ENCODE measurements at places on chromosomes 11 and 22.

GRCh38 chr11:131463162-131463561 lies 92.7 kb downstream of the NTM start:
- DNase-seq = no peak

- DNase-seq = peak; percentile 28
These were observed at the start of gene DAGLA for GRCh38 chr11:61679893-61680621. Gene DAGLA, plus strand, starts transcription at chr11:61680391. Its CDS starts 39,765 bp downstream, at chr11:61720156.

DNA sequence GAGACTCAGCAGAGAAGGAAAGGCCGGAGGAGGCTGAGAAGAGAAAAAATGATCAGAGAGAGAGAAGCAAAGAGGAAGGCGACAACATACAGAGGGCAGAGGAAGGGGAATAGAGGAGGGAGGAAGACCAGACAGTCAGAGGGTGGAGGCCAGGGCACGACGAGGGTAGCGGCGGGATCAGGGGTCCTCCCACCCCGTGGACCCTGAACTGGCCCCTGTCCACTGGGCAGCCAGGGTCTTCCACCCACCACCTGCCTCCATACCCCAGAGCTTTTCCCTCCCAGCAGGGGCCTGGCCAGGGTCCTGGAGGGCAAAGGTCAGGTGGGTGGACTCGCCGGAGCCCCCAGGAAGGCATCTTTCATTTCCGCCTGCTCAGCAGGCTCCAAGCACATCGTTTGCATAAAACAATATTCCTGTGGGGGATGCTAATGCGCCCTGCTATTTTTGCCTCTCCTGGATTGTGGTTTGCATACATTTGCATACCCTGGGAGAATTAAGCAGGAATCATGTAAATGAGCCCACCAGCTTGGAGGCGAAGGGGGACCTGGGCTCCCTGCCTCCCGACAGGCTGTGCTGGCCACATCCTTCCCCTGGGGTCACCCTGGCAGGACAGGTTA lies 394.1 kb downstream of the MN1 start:
- no peak for DNase-seq

DNA sequence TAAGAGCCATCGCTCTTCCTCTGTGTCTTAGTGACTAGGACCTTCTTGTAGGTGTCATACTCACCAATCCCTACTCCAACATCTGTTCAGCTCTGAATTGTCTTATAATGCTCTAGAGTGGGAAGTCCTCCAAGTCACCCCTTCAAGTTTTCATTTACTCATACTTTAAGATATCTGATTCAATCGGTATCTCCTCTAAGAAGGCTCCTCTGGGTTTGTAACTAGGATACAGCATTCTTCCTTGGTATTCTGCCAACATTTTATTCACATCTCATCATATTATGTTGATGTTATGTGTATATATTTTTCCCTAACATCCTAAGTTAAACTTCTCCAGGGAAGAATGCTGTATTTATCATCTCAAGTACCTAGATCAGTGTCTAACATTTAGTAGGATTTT lies 662.1 kb downstream of the NTM start:
- peak; percentile 83 for DNase-seq

DNA sequence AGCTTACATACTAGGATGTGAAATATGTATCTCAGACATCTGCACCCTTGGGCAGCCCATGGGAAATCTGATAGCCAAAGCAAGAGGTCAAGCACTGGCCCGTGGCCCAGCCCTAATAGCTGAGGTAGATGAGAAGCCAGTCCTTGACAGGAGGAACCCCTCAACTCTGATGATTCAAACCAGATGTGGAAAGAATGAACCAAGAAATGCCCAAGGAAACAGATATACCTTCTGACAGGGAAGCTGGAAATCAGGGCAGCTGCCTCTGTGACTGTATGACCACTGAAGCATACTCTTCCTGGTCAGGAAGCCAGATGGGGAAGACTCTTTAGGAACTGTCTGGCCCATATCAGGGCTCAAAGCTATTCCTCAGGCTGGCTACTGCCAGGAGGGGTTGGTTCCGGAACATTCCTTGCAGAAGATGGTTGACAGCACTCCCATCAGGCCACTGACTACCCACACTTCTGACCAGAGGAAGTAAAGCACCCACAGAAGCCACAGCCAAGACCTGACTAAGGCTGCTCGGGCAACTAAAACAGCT lies 124.2 kb downstream of the SWAP70 start:
- DNase-seq = peak; percentile 92

DNA sequence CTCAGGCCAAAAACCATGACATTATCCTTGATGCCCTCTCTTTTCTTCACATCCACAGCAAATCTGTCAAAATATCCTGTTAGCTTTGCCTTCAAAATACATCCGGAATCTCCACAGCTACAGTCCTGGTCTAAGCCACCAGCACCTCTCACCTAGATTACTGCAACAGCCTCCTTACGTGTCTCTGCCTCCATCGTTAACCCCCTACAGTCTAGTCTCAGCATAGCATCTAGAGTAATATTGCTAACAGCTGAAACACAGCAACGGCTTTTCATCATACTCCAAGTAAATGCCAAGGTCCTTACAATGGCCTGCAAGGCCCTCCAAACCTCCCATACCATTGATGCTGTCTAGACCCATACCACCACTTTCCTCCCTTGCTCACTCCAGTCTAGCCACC lies 4.4 kb downstream of the TSG101 start:
- peak; percentile 3 for DNase-seq

GRCh38 chr11:112871909-112872500 lies 89.2 kb upstream of the NCAM1 start:
- no peak for DNase-seq

DNA sequence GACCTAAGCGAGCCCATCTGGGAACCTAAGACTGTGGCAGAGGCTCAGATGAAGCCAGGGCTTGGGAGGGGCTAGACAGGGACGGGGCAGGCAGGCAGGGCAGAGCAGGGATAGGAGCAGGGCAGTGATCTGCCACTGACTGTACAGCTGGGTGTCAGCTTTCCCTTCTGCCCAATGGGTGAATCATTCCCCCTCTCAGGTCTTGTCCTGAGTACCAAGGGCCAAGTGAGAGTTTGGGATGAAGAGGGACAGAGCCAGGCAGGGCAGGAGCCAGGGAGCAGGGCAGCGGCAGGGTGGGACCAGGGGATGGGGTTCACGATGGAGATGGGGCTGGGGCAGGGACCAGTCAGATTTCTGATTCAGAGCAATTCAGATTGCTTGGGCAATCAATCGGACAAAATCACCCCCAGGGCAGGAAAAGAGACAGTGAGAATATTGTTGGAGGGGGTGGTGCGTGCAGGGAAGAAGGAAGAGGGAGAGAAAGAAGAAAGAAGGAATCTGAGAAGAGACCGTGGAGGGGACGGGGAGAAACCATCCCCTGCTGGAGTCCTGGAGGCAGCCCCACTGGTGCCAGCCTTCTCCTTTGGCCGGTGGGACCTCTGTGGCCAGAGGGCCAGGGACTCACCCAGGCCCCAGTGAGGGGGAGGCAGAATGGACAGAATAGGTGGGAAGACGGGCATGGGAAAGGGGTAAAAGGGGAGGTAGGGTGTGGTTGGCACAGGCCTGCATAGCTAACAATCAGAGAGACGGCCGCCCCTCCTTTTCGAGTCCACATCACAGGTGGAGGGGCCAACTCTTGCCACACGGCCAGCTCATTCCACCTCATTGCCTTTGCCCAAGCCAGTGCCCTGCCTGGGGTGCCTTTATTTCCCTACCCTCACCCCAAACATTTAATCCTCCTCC lies 47.2 kb downstream of the CYTH4 start:
- peak; percentile 68 for DNase-seq

DNA sequence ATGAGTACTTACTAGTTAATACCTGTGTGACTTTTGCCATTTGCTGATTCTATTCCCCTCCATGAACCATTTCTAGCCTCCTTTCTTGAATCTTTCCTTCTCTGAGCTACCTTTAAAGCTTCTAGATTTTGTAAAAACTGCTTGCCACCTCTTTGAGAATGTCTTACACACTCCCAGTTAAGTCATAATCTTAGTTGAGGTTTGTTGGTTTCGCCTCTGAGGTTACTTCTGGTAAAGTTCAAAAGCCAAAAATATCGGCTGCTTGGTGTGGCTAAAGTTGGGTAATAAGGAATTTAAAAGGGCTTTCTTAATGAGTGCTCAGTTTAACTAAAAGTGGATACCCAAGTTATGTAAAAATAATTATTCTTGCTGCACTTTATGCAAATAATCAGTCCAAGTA lies 10.4 kb upstream of the GLYAT start:
- DNase-seq = no peak

DNA sequence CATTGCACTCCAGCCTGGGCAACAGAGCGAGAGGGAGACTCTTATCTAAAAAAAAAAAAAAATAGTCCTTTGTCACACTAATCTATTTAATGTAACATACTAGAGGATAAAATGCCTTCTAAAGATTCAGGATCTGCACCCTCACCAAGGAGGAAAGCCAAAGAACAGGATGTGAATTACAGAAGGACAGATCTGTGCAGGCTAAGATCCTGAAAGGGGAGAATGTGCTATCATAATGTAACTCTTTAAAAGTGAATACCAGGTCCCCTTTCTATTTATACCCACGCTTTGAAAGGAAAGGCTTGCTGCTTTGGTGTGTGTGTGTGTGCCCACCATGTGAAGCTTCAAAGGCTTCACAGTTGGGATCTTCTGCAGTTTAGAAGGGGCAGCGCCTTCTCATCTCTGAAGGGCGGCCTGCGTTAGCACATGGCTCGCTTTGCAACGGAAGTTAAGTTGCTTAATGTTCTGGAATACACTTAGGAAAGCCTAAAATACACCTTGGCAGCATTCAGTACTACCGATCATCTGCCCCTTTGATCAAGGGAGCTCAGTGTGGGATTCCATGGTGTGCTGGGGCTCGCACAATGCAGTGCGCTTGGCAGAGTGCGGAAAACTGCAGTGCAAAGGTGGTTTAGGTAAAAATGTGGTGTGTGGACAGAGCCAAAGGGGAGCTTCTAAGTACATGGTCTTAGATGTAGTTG lies 6.8 kb downstream of the CECR2 start:
- DNase-seq = no peak

DNA sequence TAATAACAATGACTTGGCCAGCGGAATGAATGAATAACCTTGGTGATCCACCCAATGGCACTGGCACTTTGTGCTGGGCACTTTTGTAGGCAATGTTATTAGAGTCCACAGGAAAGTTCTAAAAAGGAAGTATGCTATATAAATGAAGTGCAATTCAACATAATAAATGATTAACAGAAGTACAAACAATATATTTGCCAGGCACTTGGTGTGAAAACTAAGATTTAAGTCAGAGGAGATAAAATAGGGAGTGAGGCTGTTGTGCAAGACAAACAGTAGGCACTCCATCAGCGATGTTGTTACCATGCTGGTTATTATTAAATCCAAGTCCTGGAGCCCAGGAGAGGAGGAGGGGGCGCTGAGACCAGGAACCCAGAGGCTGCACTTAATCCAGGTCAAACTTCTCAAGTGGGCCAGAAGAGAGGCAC lies 173.8 kb downstream of the LARGE1 start:
- no peak for DNase-seq

GRCh38 chr22:19629331-19629719 lies 85.0 kb upstream of the SEPTIN5 start:
- DNase-seq = no peak

GRCh38 chr22:20463324-20464095 lies 25.9 kb upstream of the SCARF2 start:
- DNase-seq = no peak

GRCh38 chr11:46942172-46942571 lies 5.6 kb downstream of the CSTPP1 start:
- DNase-seq = no peak

DNA sequence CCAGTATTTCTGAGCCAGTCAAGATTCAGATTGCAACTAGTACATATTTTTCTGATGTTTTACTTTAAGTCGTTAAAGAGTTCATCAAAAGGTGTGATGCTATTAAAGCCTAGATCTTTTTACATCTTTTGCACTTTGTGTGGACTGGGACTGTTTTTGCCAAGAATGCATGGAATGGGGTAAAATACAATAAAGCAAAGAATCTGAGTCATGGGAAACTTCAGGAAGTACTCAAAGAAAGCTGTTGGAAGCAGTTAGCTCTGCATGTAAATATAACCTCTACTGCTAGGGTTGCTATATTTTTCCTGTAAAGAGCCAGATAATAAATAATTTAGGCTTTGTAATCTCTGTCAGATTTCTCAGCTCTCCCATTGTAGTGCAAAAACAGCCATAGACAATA lies 20.9 kb downstream of the ATXN10 start:
- peak; percentile 70 for DNase-seq

DNA sequence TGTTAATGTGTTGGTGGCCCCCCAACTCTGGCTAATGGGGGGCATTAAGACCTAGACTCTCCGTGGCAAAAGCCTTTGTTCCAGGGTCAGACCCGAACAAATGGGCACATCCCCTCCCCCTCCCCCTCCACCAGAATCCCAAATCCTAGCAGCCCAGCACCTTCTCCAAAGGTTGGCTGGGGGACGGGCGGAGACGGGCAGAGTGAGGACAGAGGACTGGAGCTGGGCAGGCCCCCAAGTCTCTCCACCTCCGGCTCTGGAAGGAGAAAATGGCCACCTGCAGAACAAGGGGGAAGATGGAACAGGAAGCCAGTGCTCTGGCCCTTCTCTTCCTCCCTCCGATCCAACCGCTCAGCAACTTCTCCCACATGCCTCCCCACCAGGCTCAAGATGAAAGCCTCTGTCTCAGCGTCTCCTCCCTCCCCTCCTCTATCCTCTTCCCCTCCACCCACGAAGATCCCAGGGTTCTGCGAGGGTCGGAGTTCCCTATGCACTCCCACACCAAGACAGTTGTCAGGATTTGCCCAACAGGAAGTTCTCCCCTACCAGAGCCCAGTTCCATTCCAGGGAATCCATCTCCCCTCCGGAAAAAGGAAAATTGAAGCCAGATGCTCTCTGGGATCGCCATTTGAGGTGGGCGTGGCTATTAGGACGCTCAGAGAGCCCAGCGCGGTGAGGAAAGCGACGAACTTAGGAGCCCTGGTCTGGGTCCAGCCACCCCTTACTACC lies 20.1 kb downstream of the ADA2 start:
- DNase-seq = peak; percentile 41

Measured in iris pigment epithelial cell (primary cell).